ENCODE measurements at places on chromosomes 5 and 9. TPM values are rescaled to one million over a fixed set of nuclear protein-coding genes. Genes with fewer than 3 reads are reported as not detected.
A peak's percentile ranks its signal among the peaks of the same experiment; 100 is the strongest.

Gene BARHL1
- total RNA-seq: not detected

Gene ZDHHC21
- 4.3 TPM for total RNA-seq

Gene SURF4
- total RNA-seq: 211 TPM

Gene SPINK4
- not detected for total RNA-seq

Gene ACTBL2
- not detected for total RNA-seq

Gene UGT3A1
- 14.7 TPM for total RNA-seq

Gene PRR16
- 0.16 TPM for total RNA-seq

Gene C5orf34
- total RNA-seq: 0.99 TPM

Gene PKD2L2
- total RNA-seq: not detected

Gene GARIN3
- not detected for total RNA-seq

DNA sequence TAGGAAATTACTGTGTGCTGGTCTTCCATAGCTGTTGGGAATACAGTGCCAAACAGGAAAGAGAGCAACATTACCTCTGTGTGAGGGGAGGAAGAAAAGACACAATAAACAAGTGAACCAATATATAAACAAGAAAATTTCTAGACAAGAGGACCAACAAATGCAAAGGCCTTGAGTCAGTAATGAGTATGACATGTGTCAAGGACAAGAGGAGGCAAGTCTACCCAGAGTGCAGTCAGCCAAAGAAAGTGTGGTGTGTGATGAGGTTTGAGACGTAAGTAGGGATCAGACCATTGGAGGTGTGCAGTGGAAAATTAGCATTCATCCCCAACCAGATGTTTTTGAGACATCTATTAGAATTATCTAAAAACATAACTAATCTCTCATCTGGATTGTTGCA lies 69.5 kb upstream of the CDH6 start:
- no peaks in the 10 kb centered on the region for H3K36me3 ChIP-seq
- H3K4me1 ChIP-seq: no peaks in the 10 kb centered on the region
- H3K4me3 ChIP-seq: no peak overlapping the region
- DNase-seq: no peak
- no peak overlapping the region for H3K27ac ChIP-seq

DNA sequence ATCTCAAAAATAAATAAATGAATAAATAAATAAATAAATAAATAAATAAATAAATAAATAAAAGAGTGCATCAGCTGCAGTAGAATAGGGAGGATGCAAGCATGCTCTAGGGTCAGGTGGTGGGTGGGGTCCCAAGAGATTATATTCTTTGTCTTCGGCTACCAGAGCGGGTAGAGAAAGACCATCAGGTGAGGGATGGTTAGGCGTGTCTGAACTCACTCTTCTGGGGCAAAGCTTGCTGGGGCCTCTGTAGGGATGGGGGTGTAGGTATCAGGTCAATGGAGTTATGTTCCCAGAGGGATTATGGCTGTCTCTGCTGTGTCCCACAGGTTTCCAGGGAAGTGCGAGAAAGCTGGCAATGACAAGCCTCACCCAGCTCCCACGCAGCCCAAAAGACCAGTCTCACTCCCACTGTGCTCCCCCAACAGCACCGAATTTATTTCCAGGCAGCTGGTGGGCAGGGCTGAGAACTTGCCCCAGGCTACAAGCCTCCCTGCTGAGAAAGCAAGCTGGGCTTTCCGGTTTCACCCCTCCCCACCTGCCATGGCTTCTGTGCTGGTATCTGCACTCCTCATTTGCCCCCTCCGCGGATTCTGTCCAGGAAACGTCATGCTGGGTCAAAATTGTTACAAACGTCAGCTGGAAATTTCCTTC lies 180.8 kb downstream of the LURAP1L start:
- no peaks in the 10 kb centered on the region for H3K27me3 ChIP-seq
- H3K27ac ChIP-seq: no peak overlapping the region
- H3K4me1 ChIP-seq: no peaks in the 10 kb centered on the region
- DNase-seq: no peak

GRCh38 chr5:157859227-157859575 lies 256 bp upstream of the CLINT1 start:
- peak overlapping the region; percentile 91 for H3K27ac ChIP-seq
- no peaks in the 10 kb centered on the region for H3K27me3 ChIP-seq
- DNase-seq: no peak

GRCh38 chr9:98568909-98569469 lies 139.7 kb downstream of the GABBR2 start:
- H3K36me3 ChIP-seq: no peaks in the 10 kb centered on the region
- no peak overlapping the region for H3K4me3 ChIP-seq
- no peaks in the 10 kb centered on the region for H3K4me1 ChIP-seq
- no peak overlapping the region for H3K27ac ChIP-seq
- no peak for DNase-seq
- no peaks in the 10 kb centered on the region for H3K27me3 ChIP-seq

GRCh38 chr9:126413391-126414068 lies 86.9 kb downstream of the MVB12B start:
- no peaks in the 10 kb centered on the region for H3K27me3 ChIP-seq
- no peaks in the 10 kb centered on the region for H3K36me3 ChIP-seq
- DNase-seq: peak; percentile 17
- no peak overlapping the region for H3K27ac ChIP-seq
- H3K4me3 ChIP-seq: no peak overlapping the region
- H3K4me1 ChIP-seq: no peaks in the 10 kb centered on the region

GRCh38 chr9:33241298-33241697 lies 1.3 kb downstream of the SPINK4 start:
- H3K36me3 ChIP-seq: no peaks in the 10 kb centered on the region
- no peaks in the 10 kb centered on the region for H3K27me3 ChIP-seq
- no peaks in the 10 kb centered on the region for H3K4me1 ChIP-seq
- no peak overlapping the region for H3K27ac ChIP-seq
- H3K4me3 ChIP-seq: no peak overlapping the region

GRCh38 chr9:137611623-137612609 lies 6.4 kb downstream of the ARRDC1 start:
- no peaks in the 10 kb centered on the region for H3K36me3 ChIP-seq
- no peak overlapping the region for H3K4me3 ChIP-seq
- no peaks in the 10 kb centered on the region for H3K27me3 ChIP-seq
- no peaks in the 10 kb centered on the region for H3K4me1 ChIP-seq
- DNase-seq: no peak
- no peak overlapping the region for H3K27ac ChIP-seq

DNA sequence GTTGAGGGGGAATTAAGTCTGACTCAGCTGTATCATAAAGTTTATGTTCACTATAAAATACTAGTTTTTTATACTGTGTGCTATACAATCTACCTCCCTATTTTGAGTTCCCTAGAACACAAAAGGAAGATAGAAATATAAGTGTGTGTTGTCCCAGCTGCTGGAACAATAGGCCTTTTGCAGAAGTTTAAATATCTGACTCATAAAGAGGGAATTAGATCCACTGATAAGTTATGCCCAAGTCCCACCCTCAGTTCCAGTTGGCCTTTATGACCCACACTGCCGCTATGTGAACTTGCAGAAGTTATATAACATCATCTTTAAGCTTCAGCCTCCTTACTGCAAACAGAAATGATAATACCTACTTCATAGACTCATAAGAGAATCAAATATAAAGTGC lies 88.5 kb upstream of the DAB2 start:
- H3K4me3 ChIP-seq: no peak overlapping the region
- no peaks in the 10 kb centered on the region for H3K27me3 ChIP-seq
- no peaks in the 10 kb centered on the region for H3K36me3 ChIP-seq
- no peak for DNase-seq

GRCh38 chr5:41457094-41457493 lies 53.3 kb downstream of the PLCXD3 start:
- H3K27ac ChIP-seq: no peak overlapping the region
- no peaks in the 10 kb centered on the region for H3K27me3 ChIP-seq
- no peaks in the 10 kb centered on the region for H3K4me1 ChIP-seq
- no peaks in the 10 kb centered on the region for H3K36me3 ChIP-seq

GRCh38 chr9:122827761-122828093 lies 661 bp downstream of the PDCL start:
- H3K27me3 ChIP-seq: no peaks in the 10 kb centered on the region
- H3K36me3 ChIP-seq: no peaks in the 10 kb centered on the region
- peak overlapping the region; percentile 88 for H3K27ac ChIP-seq
- DNase-seq: no peak
- no peaks in the 10 kb centered on the region for H3K4me1 ChIP-seq
- H3K4me3 ChIP-seq: peak overlapping the region; percentile 97

DNA sequence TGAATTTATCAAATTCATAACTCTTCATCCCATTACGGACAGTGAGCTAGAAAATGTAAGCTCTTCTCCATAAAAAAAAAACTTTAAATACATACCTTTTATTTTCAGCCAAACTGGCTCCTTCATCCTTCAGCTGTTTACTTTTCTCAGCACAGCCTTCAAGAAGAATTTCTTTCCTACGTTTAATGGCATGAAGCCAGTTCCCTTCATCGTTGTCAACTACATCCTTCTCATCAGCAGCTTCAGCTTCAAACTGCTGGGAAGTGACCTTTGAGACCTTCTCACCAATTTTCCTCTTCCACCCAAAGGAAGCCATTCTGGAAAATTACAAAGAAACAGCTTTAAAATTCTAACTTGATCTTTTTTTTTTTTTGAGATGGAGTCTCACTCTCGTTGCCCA lies 9.1 kb downstream of the TTC33 start:
- H3K36me3 ChIP-seq: no peaks in the 10 kb centered on the region
- no peaks in the 10 kb centered on the region for H3K4me1 ChIP-seq
- no peaks in the 10 kb centered on the region for H3K27me3 ChIP-seq

- no peaks in the 10 kb centered on the region for H3K36me3 ChIP-seq
- H3K27ac ChIP-seq: no peak overlapping the region
- H3K27me3 ChIP-seq: no peaks in the 10 kb centered on the region
- H3K4me3 ChIP-seq: no peak overlapping the region
- DNase-seq: no peak
- H3K4me1 ChIP-seq: no peaks in the 10 kb centered on the region
Measured at GRCh38 chr9:76987594-76988200, 31.8 kb upstream of the FOXB2 start.

- H3K36me3 ChIP-seq: no peaks in the 10 kb centered on the region
- H3K4me3 ChIP-seq: no peak overlapping the region
Measured at GRCh38 chr5:137195483-137195882, 303.6 kb downstream of the SPOCK1 start.

DNA sequence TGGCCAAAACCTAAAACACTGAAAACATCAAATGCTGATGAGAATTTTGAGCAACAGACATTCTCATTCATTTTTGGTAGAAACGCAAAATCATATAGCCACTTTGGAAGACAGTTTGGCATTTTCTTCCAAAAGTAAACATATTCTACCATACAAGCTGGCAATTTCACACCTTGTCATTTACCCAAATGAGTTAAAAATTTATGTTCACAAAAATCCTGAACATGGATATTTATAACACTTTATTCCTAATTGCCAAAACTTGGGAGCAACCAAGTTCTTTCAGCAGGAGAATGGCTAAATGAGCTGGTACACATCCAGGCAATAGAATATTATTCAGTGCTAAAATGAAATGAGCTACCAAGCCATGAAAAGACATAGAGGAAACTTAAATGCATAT lies 1270.1 kb upstream of the ACO1 start:
- no peaks in the 10 kb centered on the region for H3K4me1 ChIP-seq
- no peak overlapping the region for H3K27ac ChIP-seq
- no peaks in the 10 kb centered on the region for H3K36me3 ChIP-seq
- no peaks in the 10 kb centered on the region for H3K27me3 ChIP-seq

- DNase-seq: peak; percentile 95
- H3K36me3 ChIP-seq: no peaks in the 10 kb centered on the region
- peaks cover 16% of the 10 kb centered on the region for H3K4me1 ChIP-seq
- peak overlapping the region; percentile 84 for H3K27ac ChIP-seq
- H3K27me3 ChIP-seq: no peaks in the 10 kb centered on the region
Measured at GRCh38 chr9:129568560-129569501, 52.1 kb downstream of the C9orf50 start.

GRCh38 chr9:108363311-108363710 lies 492.5 kb downstream of the ACTL7B start:
- H3K4me3 ChIP-seq: no peak overlapping the region
- no peak overlapping the region for H3K27ac ChIP-seq
- H3K27me3 ChIP-seq: no peaks in the 10 kb centered on the region
- no peaks in the 10 kb centered on the region for H3K4me1 ChIP-seq
- no peak for DNase-seq
- no peaks in the 10 kb centered on the region for H3K36me3 ChIP-seq

DNA sequence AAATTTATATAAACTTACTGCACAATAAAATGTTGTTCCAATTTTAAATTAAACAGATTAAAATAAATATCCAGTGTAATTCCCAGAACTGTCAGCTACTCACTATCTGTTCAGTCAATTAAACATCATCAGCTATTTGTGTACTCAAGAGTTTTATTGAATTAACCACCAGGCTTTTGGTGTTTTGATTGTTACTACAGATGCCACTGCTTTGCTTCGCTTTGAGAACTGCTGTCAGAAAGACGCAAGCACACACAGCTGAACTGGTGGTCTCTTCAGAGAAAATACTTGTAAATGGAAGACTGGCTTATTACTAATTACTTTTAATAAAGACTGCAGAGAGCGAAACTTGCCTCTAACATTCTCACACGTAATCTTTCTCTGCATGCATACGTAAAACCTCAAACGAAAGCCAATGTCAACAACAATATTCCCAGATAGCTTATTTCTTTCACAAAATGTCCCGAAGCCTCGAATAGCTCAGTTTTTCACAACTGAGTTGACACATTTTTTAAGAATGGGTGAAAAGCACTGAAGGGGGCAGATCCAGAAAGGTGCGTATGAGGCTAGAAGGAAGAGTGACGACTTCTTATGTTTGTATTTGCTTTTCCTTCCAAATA lies 259.6 kb upstream of the RPS23 start:
- no peaks in the 10 kb centered on the region for H3K36me3 ChIP-seq
- no peak overlapping the region for H3K27ac ChIP-seq
- H3K27me3 ChIP-seq: no peaks in the 10 kb centered on the region
- DNase-seq: no peak
- H3K4me3 ChIP-seq: no peak overlapping the region

DNA sequence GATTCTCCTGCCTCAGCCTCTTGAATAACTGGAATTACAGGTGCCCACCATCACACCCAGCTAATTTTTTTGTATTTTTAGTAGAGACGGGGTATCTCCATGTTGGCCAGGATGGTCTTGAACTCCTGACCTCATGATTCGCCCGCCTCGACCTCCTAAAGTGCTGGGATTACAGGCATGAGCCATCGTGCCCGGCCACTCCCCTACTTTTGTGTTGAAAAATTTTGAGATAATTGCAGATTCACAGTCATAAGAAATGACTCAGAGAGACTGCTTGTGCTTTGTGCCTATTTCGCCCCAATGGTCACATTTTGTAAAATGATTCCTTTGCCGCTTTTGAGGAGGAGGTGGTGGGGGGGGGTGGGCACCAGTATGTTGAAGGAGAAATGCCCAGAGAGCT lies 48.1 kb upstream of the SH3PXD2B start:
- H3K36me3 ChIP-seq: no peaks in the 10 kb centered on the region
- H3K27ac ChIP-seq: no peak overlapping the region
- no peaks in the 10 kb centered on the region for H3K27me3 ChIP-seq
- H3K4me3 ChIP-seq: no peak overlapping the region
- no peak for DNase-seq

Measured in right lobe of liver (tissue), 6 donors.